ENCODE measurements at places on chromosomes 4 and X. TPM values are rescaled to one million over a fixed set of nuclear protein-coding genes. Genes with fewer than 3 reads are reported as not detected.

DNA sequence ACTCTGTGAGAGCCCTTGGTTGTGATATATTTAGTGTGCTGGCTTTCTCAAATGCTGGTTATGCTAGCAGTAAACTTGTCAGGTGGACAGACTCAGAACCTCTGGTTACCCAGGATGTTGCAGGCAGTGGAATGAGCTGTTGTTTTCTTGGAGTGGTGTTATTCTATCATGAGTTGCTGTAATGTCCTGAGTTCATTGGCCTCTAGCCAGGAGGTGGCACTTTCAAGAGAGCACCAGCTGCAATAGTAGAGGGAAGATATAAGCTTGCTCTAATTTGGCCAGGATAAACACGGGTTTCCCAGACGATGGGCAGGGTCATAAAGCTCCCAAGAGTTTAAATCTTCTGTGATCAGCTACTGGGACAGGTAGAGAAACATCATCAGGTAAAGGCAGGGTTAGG is 95.0 kb upstream of the UBQLN2 start:
- DNase-seq: no peak

DNA sequence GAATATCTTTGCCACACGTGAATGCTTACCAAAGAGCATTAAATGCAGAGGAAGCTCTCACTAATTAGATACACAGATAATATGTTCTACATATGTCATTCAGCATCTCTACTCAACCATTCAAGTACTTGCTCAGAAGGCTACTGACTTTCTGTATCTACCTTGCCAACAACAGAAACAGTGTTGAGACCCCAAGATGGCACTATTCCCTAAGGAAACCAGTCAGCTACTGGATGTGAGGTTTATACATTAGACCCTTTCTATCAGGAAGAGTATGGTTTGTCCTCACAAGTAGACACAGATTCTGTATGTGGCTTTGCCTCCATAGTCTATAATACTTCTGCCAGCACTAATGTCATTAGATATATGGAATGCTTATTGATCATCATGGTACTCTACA is 443.9 kb upstream of the INTU start:
- DNase-seq: no peak

GRCh38 chr4:6466756-6467381 is 5.5 kb downstream of the PPP2R2C start:
- DNase-seq: no peak

DNA sequence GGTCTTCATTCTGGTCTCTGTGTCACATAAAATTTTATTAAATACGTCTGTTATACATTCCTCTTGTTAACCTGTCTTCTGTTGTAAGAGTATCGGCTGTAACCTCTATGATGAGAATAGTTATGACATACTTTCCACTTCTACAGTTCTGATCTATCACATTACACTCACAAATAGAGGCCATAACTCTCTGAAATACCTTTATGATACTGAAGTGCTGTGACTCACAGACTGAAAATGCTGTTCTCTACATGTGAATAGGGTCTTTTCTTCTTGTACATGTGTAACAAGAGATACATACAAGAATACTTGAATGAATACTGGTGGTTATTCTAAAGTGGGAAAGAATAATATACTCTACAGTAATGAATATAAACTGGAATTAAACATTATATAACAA is 1047.6 kb downstream of the TECRL start:
- DNase-seq: no peak

- no peak for DNase-seq
These were observed 51.2 kb upstream of the EDA start for GRCh38 chrX:69564665-69565064.

The HGFAC gene
- total RNA-seq: 0.38 TPM
